ENCODE measurements at places on chromosomes 2 and 18. TPM values are rescaled to one million over a fixed set of nuclear protein-coding genes. Genes with fewer than 3 reads are reported as not detected.
A peak's percentile ranks its signal among the peaks of the same experiment; 100 is the strongest.

Gene LYPD1
- not detected for total RNA-seq

Gene CTAGE1
- not detected for total RNA-seq

Gene GALNT1
- total RNA-seq: 48.4 TPM

Gene SPP2
- not detected for total RNA-seq

Gene TGIF1
- 166 TPM for total RNA-seq

Gene DNER
- 2.0 TPM for total RNA-seq

Gene CABYR
- not detected for total RNA-seq

Gene MALL
- 205 TPM for total RNA-seq

DNA sequence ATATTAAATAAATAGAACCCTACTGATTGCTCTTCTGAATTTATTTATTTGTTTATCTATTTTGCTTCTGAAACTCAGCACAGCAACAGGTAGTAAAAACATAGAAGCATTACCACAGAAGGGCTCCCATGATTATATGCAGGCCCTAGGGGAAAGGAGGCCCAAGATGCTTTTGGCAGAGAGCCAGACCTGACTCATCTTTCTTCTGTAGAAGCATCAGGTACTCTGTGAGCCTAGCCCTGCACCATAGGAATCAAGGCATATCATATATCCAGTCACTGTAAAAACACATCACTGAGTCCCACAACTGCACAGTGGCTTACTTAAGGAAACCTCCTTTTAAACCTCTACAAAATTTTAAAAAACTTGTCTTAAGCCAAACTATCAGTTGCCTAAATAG is 1.8 kb downstream of the SCN9A start:
- DNase-seq: peak; percentile 9
- no peaks in the 10 kb centered on the region for H3K36me3 ChIP-seq
- no peaks in the 10 kb centered on the region for H3K4me1 ChIP-seq
- no peak overlapping the region for H3K4me3 ChIP-seq
- no peaks in the 10 kb centered on the region for H3K27me3 ChIP-seq

- H3K36me3 ChIP-seq: no peaks in the 10 kb centered on the region
- H3K27me3 ChIP-seq: peaks cover 35% of the 10 kb centered on the region
- DNase-seq: no peak
- H3K4me3 ChIP-seq: peak overlapping the region; percentile 67
- H3K4me1 ChIP-seq: peaks cover 36% of the 10 kb centered on the region
- H3K27ac ChIP-seq: peak overlapping the region; percentile 88
These were observed 4.1 kb downstream of the TRIB2 start for GRCh38 chr2:12720754-12721378.

DNA sequence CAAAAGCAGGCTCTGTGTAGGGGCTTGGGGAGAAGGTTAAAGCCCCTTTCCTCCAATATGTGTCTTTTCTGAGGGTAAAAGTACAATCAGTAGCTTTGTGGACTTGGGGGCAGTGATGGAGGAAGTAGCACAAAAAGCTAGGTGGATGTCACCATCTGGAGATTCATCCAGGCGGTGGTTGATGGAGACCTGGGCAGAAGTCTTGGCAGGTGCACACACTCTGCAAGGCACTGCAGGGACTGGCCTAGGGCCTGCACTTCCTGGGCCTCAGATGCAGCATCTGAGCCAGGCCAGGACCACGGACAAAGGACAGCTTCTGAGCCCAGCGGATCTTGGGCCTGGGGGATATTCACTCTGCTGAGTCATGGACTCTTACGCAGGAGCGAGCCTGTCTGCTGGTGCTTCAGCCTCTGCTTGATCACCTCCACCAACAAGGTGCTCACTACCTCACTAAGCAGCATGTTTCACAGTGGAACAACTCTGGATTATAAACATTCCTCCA is 391.1 kb downstream of the TNS1 start:
- H3K27me3 ChIP-seq: no peaks in the 10 kb centered on the region
- DNase-seq: no peak
- no peaks in the 10 kb centered on the region for H3K4me1 ChIP-seq
- no peak overlapping the region for H3K27ac ChIP-seq
- H3K36me3 ChIP-seq: no peaks in the 10 kb centered on the region
- no peak overlapping the region for H3K4me3 ChIP-seq

DNA sequence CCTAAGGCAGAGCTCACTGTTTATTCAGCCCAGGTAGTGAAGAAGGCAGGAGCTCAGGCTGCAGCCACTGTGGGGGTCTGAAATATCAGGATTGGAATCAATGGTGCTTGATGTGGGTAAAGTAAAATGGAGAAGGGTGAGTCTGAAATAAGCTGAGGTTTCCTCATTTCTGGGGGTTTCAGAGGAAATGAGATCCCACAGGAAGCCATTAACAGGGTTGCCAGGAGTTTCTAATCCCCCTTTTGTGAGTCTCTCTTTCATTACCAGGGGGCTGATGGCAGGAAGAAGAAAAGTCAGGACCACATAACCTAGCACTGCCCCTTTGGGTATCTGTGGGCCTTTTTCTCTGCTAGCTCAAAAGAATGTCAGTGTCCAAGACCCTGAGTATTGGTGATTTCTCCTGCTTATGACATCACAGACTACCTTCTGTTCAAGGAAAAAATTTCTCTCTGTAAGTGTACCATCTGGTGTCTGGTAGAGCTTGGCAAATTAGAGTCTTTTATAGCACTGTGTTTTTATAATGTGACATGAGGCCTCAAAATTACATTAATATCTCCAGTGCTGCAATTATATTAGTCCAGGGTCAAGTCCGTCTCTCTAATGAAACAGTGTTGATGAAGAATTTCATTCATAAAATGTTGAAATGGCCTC is 56.0 kb downstream of the LBH start:
- no peak for DNase-seq
- no peaks in the 10 kb centered on the region for H3K4me1 ChIP-seq
- no peaks in the 10 kb centered on the region for H3K27me3 ChIP-seq
- no peak overlapping the region for H3K4me3 ChIP-seq
- H3K27ac ChIP-seq: no peak overlapping the region

- H3K36me3 ChIP-seq: peaks cover 49% of the 10 kb centered on the region
- H3K4me1 ChIP-seq: no peaks in the 10 kb centered on the region
- no peaks in the 10 kb centered on the region for H3K27me3 ChIP-seq
- H3K27ac ChIP-seq: no peak overlapping the region
- no peak for DNase-seq
These were observed 7.5 kb downstream of the SLC4A1AP start for GRCh38 chr2:27671235-27671634.

- H3K27me3 ChIP-seq: no peaks in the 10 kb centered on the region
- H3K27ac ChIP-seq: no peak overlapping the region
- H3K4me1 ChIP-seq: no peaks in the 10 kb centered on the region
- no peak overlapping the region for H3K4me3 ChIP-seq
- no peak for DNase-seq
- no peaks in the 10 kb centered on the region for H3K36me3 ChIP-seq
These were observed 28.8 kb downstream of the LONRF2 start for GRCh38 chr2:100293341-100294161.

DNA sequence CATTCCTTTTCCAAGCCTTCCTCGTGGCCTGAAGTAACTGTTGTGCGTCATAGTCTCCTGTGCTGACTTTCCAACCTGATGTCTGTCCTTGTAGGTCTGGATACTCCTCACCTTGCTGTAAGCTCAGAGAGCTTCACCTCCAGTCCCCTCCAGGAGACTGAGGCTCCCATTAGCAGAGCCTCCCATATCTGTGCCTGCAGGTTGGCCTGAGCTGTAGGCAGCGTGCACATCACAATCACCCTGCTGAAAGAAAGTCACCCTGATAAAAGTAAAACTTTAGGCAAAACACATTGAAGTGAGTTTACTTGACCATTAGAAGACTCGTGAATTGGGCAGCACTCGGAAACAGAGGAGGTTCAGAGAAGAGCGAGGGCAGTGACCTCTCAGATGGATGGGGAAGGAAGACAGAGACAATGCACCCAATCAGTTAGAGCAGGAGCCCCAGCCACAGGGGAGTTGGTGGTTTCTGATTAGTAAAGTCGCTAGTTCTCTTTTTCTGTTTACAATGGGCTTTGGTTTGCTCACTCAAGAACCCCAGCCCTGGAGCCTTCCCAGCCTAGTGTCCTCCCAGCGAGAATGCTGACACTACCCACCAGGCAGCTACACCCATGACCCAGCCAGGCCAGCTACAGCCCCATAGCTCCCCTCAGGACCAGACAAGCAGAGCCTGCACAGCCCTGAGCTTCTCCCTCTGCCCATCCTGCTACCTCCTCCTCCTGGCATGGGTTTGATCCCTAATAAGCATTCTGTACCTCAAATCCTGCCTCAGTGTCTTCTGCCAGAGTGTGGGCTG is 12.1 kb upstream of the TPO start:
- H3K4me3 ChIP-seq: no peak overlapping the region
- no peaks in the 10 kb centered on the region for H3K36me3 ChIP-seq
- no peak overlapping the region for H3K27ac ChIP-seq
- H3K27me3 ChIP-seq: no peaks in the 10 kb centered on the region
- no peaks in the 10 kb centered on the region for H3K4me1 ChIP-seq

DNA sequence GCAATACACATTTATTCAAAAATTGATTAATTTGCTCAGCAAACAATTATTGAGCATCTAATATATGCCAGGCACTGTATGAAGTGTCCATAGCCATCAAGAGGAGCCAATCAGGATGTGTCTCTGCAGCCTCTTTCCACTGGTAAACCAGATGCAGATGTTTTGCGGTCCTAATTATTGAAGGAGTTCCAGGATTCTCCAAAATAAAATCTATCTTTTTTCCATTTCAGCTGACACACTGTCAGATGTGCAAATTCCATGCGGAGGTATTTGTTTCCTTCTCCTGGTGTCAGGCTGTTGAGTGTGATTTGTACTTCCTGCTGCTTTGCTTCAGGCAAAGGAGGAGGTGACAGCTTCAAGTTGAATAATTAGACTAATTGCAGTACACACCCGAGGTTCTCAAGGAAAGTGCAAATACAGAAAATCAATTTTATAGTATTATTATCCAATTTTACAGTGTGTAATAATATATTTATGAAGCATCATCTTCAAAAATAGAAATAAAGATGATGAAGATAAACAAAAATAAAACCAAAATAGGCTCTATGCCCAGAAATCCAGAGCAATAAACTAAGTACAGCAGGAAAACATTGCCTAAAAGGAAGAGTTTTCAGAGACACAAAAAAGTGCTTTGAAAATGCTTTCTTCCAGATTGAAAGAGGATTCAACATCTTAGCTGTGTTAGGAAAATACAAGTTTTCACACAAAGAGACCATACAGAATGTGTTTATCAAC is 1352.9 kb upstream of the CHAC2 start:
- H3K4me3 ChIP-seq: no peak overlapping the region
- no peaks in the 10 kb centered on the region for H3K36me3 ChIP-seq
- H3K4me1 ChIP-seq: no peaks in the 10 kb centered on the region
- H3K27me3 ChIP-seq: no peaks in the 10 kb centered on the region
- no peak overlapping the region for H3K27ac ChIP-seq
- DNase-seq: no peak

GRCh38 chr2:98545591-98545990 is 62.7 kb downstream of the COA5 start:
- H3K27ac ChIP-seq: no peak overlapping the region
- peaks cover 21% of the 10 kb centered on the region for H3K36me3 ChIP-seq
- no peaks in the 10 kb centered on the region for H3K4me1 ChIP-seq
- no peak for DNase-seq

- no peak overlapping the region for H3K27ac ChIP-seq
- no peaks in the 10 kb centered on the region for H3K4me1 ChIP-seq
- no peak for DNase-seq
- H3K36me3 ChIP-seq: peaks cover 15% of the 10 kb centered on the region
- H3K27me3 ChIP-seq: no peaks in the 10 kb centered on the region
These were observed 24.1 kb downstream of the ENOSF1 start for GRCh38 chr18:688323-688722.

DNA sequence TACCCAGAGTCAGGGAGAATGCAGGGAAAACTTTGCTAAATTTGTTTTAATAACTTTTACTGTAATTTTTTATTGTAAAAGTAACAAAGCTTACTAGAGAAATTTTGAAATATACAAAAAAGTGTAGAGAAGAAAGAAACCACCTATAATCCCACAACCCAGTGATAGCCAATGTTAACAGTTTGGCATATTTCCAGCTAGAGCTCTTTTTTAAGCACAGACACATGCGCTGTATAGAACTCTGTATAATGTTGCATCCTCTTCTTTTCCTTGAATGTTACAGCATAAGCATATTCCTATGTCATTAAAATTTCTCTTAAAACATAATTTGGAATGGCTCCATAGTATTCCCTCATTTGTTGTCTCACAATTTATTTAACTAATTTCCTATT is 37.4 kb upstream of the EPAS1 start:
- H3K4me1 ChIP-seq: no peaks in the 10 kb centered on the region
- H3K36me3 ChIP-seq: no peaks in the 10 kb centered on the region
- H3K4me3 ChIP-seq: no peak overlapping the region
- DNase-seq: no peak

- H3K4me1 ChIP-seq: no peaks in the 10 kb centered on the region
- H3K27me3 ChIP-seq: no peaks in the 10 kb centered on the region
- no peak for DNase-seq
- H3K36me3 ChIP-seq: no peaks in the 10 kb centered on the region
- H3K4me3 ChIP-seq: no peak overlapping the region
These were observed 94.5 kb downstream of the PLEKHA3 start for GRCh38 chr2:178574789-178575188.

- no peak for DNase-seq
- no peaks in the 10 kb centered on the region for H3K36me3 ChIP-seq
- H3K4me1 ChIP-seq: no peaks in the 10 kb centered on the region
- H3K27ac ChIP-seq: no peak overlapping the region
These were observed 45.5 kb downstream of the OSR1 start for GRCh38 chr2:19312949-19313348.

- no peaks in the 10 kb centered on the region for H3K27me3 ChIP-seq
- no peaks in the 10 kb centered on the region for H3K4me1 ChIP-seq
- no peak overlapping the region for H3K27ac ChIP-seq
- DNase-seq: no peak
- H3K4me3 ChIP-seq: no peak overlapping the region
- no peaks in the 10 kb centered on the region for H3K36me3 ChIP-seq
These were observed 170.2 kb upstream of the RAB12 start for GRCh38 chr18:8439055-8439454.

DNA sequence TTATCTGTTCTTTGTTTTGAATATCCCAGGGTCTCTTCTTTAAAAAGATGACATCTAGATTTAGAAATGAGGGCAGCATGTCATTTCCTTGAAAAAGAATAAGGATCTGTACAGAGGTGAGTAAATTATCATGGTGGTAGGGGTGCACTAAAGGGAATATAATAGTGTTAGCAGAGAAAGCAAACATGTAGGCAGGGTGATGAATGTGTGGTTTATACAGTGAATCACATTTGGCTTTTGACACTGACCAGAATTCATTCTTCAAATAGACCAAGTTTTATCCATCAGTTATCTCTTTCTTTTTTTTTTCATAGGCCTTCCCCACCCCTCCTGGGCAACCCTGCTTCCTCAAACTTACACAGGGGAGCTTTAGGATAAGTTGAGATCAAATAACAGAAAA is 184.5 kb upstream of the LRP1B start:
- no peak for DNase-seq
- no peaks in the 10 kb centered on the region for H3K27me3 ChIP-seq
- H3K4me3 ChIP-seq: no peak overlapping the region
- H3K4me1 ChIP-seq: no peaks in the 10 kb centered on the region

GRCh38 chr2:219557791-219558785 is 13.3 kb downstream of the OBSL1 start:
- no peak for DNase-seq
- no peak overlapping the region for H3K4me3 ChIP-seq
- no peaks in the 10 kb centered on the region for H3K36me3 ChIP-seq
- H3K4me1 ChIP-seq: no peaks in the 10 kb centered on the region

All from transverse colon (tissue), 4 donors.